ENCODE measurements at places on chromosomes 16 and 17. TPM values are rescaled to one million over a fixed set of nuclear protein-coding genes. Genes with fewer than 3 reads are reported as not detected.

KCNG4 gene
- total RNA-seq: not detected

SLC16A6 gene
- not detected for total RNA-seq

C16orf54 gene
- total RNA-seq: not detected

TP53TG3F gene
- not detected for total RNA-seq

LAT gene
- total RNA-seq: 0.49 TPM

LRRC36 gene
- total RNA-seq: not detected

HES7 gene
- total RNA-seq: not detected

RAMP2 gene
- total RNA-seq: 1.4 TPM

STX1B gene
- 0.18 TPM for total RNA-seq

NPB gene
- not detected for total RNA-seq

MRPS23 gene
- 22.2 TPM for total RNA-seq

DYNC1LI2 gene
- total RNA-seq: 75.5 TPM

TBC1D28 gene
- total RNA-seq: not detected

SPN gene
- total RNA-seq: 0.36 TPM

NOTUM gene
- total RNA-seq: not detected

MYOCD gene
- total RNA-seq: under 0.01 TPM

C17orf50 gene
- total RNA-seq: not detected
